ENCODE measurements at places on chromosomes 3 and 15.

DNA sequence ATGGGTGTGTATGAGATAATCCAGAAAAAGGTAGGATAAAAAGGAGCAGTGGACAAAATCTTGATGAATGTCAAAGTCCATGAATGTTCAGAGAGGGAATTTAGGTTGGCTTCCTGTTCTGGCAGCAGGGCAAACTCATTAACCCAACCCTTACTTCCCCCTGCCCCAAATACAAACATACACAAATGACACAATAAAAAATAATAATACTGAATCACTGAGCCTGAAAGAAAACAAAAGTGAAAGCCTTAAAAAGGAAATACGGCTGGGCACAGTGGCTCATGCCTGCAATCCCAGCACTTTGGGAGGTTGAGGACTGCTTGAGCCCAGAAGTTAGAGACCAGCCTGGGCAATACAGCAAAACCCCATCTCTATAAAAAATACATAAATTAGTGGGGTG is 62.9 kb downstream of the GPR176 start:
- no peak for DNase-seq

GRCh38 chr15:74380361-74381189 is 13.1 kb upstream of the CYP11A1 start:
- DNase-seq = no peak

GRCh38 chr3:148975248-148975647 is 16.1 kb upstream of the GYG1 start:
- DNase-seq = no peak

GRCh38 chr15:39433376-39433775 is 147.5 kb upstream of the THBS1 start:
- no peak for DNase-seq

GRCh38 chr15:97941572-97941971 is 18.9 kb upstream of the ARRDC4 start:
- DNase-seq = no peak

DNA sequence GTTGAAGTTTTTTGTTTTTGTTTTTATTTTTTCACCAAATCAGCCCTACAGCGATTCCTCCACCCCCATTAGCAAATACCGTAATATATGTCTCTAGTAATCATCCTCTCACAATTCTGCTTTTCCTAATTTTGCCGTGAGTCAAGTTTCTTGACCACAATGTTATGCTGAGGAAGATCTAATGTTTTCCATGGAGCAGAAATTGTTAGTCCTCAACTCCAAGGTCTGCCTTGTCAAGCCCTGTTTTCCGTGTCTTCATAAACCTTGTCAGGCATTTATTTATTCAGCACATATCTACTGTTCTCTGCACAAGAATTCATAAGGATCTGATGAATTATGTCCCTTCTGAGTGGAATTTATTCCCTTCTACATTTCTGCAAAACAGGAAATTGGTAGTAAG is 372.8 kb downstream of the RBMS3 start:
- no peak for DNase-seq

- DNase-seq = no peak
Observed at GRCh38 chr15:53297828-53298227, 461.6 kb downstream of the WDR72 start.

GRCh38 chr3:188400494-188401243 is 246.7 kb downstream of the LPP start:
- DNase-seq = no peak

DNA sequence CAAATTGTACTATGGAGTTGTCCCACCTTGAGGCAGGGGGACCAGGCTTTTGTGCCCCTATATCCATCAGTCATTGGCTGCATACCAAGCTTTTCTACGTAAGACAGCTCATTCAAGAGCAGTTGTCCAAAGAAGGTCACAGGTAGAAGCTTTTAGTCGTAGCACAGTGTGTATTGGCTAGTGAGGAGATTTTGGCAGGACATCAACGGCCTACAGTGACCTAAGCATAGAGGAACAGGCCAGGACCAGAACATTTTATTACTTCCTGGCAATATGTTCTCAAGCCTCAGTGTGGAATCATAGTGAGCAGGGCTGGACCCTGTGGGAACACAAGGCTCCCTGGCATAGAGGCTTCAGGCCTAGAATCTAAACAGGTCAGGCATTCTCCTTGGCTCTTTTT is 105.4 kb upstream of the ANKRD28 start:
- no peak for DNase-seq

GRCh38 chr3:129577925-129578786 is 28.3 kb downstream of the PLXND1 start:
- DNase-seq = no peak

DNA sequence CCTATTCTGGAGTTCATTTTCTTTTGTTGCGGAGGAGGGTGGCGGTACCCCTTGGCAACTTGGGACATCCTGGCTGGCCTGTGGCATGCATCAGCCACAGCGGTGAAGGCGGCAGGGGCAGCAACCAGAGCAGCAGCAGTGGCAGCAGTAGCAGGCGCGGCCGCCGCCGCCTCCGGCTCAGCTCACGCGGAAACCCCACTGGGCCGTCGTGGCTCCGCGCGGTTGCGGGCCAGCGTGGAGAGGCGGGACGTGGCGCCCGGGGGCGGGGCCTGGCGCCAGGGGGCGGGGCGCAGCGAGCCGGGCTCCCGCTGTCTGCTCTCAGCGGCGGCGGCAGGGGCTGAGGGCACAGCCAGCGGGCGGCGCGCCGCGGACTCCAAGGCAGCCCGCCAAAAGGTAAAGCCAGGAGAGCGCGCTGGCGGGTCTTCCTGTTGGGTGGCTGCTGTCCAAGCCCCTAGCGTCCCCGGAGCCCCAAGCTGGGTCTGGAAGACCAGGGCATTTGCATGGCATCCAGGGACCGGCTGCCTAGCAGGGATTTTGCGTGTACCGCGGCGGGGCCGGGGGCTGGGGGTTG is 334.4 kb upstream of the THRB start:
- DNase-seq = no peak

DNA sequence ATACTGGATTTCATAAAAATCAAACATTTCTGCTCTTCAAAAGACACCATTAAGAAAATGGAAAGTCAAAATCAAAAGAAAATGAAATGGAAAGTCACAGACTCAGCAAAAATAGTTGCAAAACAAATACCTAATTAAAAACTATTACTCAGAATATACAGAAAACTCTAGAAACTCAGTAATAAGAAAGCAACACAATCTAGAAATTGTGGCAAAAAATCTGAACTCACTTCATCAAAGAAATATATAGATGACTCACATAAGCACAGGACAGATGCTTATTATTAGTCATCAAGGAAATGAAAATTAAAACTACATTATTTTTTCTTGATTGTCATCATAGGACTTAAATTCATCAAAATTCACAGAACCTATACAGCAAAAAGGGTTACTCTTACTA is 430.0 kb downstream of the SHQ1 start:
- DNase-seq = no peak

DNA sequence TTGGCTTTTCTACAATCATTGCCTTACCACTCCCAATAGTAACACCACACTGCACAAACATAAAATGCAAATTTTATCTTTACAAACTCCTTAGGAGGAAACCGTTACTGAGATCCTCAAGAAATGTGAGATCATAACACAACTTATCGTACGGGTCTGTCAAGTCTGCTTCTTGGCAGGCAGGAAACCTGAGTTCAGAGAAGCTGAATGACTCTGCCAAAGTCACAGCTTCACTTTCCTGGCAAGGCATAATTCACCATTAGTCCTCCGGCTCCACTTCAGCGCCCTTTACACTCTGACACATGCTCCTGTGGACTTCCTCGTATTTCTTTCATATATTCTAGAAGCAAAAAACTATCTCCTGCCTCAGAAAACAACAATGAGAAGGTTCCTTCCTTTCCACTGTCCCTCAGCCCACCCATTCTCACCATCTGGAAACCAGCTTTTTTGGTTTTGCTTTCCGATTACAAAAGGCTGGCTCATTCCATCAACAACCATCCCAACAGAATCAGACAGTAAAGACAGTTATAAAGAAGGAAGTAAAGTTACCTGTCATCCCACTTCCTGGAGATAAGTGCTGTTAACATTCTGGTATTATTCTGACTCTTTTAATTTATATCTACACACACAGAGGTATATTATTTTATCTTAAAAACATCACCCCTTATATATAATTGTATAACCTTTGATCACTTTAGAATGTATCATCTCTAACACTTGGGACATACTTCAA is 223.4 kb downstream of the STT3B start:
- no peak for DNase-seq

DNA sequence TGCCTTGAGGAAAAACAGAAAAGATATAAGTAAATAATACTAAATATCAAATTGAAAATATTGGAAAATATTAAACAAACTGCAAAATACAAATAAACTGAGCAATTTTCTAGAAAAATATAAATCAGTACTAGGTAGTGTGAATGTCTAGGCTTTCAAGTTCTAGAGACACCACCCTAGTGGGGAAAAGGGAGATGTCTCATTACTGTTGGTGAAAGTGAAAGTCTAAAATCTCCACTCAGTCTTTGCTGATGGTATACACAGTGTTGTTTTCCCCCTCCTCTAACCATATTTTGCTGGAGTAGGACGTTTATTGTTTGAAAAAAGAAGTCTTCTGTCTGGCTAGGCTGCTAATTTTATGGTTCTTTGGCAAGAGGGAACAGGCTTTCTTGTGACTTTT is 1368.9 kb downstream of the OTOL1 start:
- no peak for DNase-seq

All from AG09319 (cell line).